ENCODE measurements at places on chromosomes 1 and 21. TPM values are rescaled to one million over a fixed set of nuclear protein-coding genes. Genes with fewer than 3 reads are reported as not detected.

Gene KPRP
- total RNA-seq, result 0.13 TPM

Gene FCRL3
- total RNA-seq, result not detected

Gene PTPN7
- not detected for total RNA-seq

Gene IGSF3
- total RNA-seq, result 0.98 TPM

Gene SMIM34
- total RNA-seq, result not detected

Data from LHCN-M2 (cell line).